Central memory CD4-positive, alpha-beta T cell (primary cell): ENCODE measurements at places on chromosomes 5 and 9.

DNA sequence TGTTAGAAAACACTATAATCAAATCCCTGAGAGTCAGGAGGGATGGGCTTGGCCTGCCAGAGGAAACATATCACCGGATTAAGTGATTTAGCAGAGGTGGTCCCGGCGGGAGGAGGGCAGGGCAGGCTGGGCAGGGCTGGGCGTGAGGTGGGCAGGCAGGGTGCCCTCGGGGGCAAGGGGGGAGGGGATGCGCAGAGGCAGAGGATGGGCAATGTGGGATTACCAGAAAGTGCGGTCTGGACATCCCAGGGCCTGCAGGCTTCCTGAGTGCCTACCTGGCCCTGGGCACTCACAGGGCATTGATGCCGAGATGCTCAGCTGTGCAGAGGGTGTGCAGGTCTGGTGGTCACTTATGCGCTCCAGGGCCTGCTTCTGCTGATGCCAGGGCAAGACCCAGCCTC, 115.2 kb downstream of the ADAMTS2 start:
- no peak for DNase-seq

DNA sequence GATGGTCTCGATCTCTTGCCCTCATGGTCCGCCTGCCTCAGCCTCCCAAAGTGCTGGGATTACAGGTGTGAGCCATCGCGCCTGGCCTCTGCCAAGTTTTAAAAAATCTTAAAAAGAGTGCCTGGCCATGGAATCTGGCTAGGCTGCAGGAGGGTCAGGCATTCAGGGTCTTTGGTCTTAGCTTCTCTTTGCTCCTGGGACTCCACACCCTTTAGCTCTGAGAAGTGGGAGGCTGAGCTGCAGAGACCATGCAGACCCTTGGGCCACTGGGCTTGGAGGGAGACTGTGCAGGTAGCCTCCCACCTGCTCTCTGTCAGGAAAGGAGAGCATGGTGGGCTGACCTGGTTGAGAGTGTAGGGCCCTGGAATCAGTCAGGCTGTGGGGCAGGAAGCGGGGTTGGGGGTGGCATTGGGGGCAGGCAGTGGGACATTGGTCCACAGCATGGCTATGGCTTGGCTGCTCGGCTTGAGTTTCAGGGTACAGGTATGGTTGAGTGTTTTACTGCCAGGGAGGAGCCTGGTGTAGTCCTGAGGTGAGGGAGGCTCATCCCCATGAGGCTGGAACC, 20.8 kb downstream of the PHF2 start:
- DNase-seq, result no peak

- no peak for DNase-seq
These were observed 133.4 kb downstream of the MRPL36 start for GRCh38 chr5:1666221-1666620.

- DNase-seq, result peak; percentile 13
These were observed 13.2 kb downstream of the ATOX1 start for GRCh38 chr5:151745071-151745705.

GRCh38 chr5:127508644-127509373, 8.6 kb upstream of the PRRC1 start:
- no peak for DNase-seq

DNA sequence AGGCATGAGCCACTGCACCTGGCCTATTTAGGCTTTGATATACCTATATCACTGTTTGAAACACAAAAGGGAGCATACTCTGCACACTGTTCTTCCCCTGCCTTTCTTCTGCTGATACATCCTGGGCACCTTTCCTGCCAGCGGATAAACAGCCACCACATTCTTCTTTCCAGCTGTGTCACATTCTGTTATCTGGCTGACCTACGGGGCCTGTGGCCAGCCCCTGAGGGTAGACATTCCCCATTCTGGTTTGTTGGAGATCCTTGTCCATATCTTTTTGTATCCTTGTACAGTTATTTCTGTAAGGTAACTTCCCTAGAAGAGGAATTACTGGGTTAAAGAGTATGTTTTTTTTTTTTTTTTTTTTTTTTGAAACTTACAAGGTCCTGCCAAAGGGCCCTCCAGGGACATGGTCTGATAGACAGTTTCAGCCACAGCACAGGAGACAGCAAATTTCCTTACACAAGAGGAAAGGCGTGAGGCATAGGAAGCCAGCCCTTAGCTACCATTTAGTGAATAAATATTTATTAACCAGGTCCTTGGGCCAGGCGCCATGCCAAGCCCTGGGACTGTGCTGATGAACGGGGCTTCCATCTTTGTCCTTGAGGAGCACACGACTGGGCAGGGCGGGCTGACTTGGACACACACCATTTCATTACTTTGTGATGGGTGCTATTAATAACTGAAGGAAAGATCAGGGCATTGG, 57.8 kb downstream of the ERGIC1 start:
- DNase-seq, result no peak
